WTC11 (cell line): ENCODE measurements at places on chromosomes 3 and 15.

DNA sequence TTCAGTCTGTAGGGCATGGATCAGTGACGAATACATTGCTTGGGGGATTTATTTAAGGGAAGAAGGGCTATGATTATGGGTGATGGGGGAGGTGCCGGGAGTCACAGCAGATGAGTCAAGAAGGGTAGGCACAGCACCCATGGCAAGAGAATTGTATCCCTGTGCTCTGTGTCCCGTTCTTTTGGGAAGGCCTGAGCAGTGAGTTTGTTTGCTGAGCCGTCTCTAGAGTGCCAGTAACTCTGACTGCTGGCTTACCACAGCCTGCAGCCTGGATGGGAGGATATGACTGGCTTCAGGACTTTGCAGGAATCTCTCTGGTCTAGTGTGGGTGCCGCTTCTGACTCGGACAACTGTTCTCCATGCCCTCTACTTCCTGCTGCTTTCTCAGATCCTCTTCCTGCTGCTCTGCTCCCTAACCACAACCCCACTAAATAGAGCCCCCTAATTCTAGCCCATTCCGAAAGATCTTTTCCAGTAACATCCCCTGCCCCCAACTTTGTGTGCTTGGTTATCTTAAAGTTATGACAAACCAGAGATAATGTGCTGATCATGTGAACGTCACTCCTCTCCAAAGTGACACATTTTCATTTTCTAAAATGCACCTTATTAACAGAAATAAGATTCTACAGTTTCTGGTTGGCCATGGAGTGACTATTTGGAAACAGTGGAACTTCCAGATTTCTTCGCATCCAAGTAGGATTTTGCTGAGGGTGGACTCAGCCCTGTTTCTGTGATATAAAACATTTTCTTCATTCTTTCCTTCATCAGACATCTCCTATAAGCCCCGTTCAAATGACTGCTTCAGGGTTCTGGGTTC lies 239.0 kb downstream of the SLCO3A1 start:
- DNase-seq, result no peak

- DNase-seq, result no peak
These were observed 21.3 kb downstream of the KIF15 start for GRCh38 chr3:44782891-44783290.

DNA sequence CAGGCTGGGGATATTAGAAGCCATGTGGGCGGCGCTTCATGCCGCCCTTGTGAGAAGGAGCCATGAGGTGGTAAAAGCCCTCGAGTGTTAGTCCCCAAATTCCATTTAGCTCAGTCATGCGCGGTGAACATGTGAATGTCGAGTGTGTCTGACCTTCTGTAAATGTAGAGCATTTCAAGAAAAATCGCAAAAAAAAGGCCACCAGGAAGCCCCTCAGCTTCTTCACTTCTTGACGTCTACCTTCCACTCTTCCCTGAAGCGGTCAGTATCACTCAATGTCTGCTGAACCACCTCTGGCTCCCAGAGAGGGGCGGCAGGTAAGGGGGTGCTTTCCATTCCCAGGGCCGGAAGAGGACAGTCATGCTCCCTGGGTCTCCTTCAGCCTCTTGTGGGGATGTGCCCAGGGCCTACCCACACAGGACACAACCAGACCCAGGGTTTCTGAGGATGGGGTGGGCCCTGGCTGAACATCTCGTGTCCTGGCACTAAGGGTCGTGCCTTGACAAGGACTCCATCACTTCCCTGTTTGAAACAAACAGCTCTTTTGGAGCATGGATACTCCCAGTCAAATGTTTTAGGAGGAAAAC lies 274.9 kb downstream of the FAM43A start:
- DNase-seq, result no peak

- no peak for DNase-seq
These were observed 752.1 kb upstream of the ALCAM start for GRCh38 chr3:104614564-104614963.

GRCh38 chr3:179852142-179852905 lies 184.4 kb downstream of the PEX5L start:
- peak; percentile 23 for DNase-seq
